ENCODE measurements at places on chromosomes 11 and 22.

DNA sequence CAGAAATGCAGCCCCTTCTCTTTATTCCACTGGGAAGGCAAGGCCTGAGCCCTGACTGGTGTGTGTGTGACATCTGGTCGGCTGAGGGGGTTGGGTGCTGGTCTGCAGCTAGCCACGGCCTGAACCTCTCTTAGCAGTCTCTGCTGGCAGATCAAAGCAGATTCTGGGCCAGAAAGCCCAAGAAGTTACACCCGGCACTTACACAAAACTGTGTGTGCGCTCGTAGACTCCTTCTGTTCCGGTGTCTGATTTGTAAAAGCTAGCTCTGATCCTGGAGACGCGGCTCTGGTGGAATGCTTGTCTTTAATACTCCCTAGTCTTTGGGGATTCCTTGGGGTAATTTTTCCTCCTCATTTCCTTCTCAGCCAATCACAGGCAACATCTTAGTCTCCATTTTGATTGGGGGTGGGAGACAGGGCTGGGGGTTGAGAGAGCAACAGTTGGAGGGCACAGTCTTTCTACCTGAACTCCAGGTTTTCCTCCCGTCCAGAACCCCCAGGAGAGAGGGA lies 5.5 kb downstream of the PKNOX2 start:
- DNase-seq = no peak

GRCh38 chr11:58654908-58655296 lies 32.4 kb downstream of the CNTF start:
- DNase-seq = no peak

GRCh38 chr11:69297787-69298266 lies 3.9 kb downstream of the MYEOV start:
- no peak for DNase-seq

DNA sequence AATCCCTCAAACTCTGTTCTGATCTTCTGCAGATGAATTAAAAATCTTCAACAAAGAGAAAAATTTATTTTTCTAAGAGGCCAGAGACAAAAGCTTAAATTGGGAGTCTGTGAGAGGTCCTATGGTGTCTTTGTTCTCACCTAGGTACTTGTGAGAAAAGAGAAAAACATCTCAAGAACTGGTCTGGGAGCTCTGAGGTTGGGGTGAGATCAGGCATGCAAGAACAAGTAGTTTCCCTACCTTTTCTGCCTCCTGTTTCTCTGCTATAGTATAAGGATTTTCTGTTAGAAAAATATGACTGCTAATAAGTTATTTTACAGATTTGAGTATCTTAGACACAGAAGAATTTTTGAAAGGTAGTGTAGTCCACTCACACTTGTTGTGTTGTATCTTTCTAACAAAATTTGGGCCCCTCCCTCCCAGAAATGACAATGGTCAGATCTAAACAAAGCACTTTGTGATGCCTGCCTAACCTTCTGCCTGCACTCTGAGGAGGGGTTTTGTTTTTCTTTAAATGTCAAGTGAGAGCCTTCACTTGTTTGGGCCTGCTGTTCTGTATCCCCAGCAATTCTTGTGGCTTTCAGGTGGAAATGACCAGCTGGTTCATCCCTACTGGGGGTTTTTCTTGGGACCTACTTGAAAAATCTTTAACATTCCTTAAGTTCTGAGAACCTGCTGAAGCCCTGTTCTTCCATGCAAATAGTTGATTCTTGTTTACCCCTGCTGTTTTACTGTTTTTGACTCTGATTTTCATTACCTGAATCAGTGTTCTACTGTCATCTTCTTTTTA lies 13.6 kb upstream of the OR51S1 start:
- no peak for DNase-seq

- DNase-seq = no peak
Observed at GRCh38 chr22:24463071-24463760, 31.9 kb upstream of the UPB1 start.

- DNase-seq = no peak
Observed at GRCh38 chr11:64546600-64546999, 44.4 kb upstream of the SLC22A12 start.

DNA sequence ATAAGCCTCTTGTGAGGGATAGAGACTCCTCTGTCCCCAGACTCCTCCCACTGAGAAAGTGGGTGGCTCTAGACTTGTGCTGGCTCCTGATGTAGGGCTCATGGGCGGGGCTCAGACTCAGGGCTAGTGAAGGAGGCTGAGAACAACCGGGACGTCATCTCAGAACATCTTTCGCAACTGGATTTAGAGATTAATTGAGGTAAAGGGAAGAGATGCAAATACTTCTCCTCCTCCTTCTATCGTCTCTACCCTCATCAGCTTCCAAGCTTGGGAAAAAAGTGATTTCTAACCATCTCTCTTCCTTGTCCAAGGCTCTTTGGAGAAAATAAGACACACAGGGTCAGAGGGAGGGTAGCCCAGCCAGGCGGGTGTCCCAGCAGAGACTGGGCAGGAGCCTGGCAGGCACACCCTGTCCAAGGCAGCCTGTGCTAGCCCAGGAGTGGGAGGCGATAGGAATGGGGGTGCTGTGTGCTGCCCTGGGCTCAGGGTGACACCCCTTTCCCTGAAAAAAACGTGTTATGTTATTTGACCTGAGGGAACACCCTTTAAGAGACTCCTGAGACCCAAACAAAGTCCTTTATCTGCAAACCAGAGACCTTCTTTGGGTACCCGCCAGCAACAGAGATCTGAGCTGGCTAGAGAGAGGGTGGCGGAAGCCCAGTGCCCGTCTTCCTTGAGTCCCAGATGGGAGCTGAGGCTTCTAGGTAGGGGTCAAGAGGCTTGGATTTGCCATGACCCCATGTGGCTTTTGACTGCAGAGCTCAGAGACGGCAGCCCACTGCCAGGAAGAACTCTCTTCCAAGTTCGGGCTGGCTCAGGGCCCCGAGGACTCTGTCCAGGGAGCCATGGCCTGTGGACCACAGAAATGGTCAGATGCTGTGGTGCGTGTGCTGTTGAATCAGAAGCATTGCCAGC lies 160.9 kb downstream of the ADAMTS15 start:
- DNase-seq = peak; percentile 53

DNA sequence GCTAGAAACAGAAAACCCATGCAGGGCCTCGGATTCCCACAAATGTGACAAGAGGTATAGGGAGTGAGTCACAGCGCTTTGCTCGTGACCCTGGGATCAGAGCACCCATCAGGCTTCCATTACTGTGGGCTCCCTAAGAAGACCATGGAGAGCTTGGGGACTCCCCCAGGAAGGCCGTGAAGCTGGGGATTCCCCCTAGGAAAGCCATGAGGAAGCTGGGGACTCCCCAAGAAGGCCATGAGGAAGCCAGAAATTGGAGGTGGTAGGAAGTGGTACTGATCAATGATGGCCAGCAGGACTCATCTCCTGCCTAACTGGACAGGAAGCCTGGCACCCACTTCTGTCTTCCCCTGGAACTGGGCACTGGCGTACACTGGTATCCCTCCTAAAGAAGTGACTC lies 10.1 kb upstream of the DCPS start:
- no peak for DNase-seq

GRCh38 chr11:67401495-67402191 lies at the start of gene PPP1CA:
Gene PPP1CA (minus strand): TSS chr11:67401858. CDS start chr11:67401782, 76 bp downstream.
- DNase-seq = peak; percentile 90

DNA sequence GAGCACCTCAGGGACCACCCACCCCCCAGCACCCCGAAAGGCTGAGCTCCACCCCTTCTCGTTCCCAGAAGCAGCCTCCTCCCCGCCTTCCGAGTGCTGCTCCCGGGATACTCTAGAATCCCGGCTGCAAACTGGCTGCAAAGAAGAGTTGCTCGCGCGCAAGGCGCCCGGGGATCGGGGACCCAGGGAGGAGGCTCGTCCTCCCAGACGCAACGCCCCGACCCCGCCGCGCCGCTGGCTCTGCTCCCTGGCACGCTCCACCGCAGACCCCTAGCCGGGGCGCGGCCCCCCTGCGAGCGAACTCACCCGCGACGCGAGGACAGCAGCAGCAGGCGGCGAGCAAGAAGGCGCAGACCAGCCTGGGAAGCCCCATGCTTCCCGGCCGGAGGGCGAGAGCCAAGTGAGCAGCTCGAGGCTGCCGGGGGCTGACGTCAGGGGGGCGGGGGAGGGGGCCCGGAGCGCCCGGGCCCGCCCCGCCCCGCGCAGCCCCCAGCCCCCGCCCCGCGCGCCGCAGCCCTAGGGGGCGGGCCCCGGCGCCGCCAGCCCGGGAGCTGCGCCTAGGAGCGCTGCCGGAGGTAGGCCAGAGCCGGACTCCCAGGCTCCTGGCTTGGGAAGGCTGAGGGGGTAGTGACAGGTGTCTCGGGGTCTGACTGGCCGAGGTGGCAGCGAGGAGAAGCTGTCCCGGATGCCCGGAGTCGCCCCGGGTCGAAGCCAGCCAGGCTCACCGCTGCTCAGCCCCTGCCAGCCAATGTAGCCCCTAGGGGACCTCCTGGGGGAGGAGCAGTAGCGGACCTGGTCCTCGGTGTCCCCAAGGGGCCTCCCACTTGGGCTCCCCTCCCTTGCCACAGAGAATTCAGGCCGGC lies at the start of gene MCAM:
MCAM (minus strand) TSS at position 402 of the 863 bp plus-strand sequence; CDS start at position 373, 29 bp downstream.
- DNase-seq = no peak

GRCh38 chr11:57713835-57714234 lies 1.4 kb downstream of the TMX2 start:
- DNase-seq = no peak

DNA sequence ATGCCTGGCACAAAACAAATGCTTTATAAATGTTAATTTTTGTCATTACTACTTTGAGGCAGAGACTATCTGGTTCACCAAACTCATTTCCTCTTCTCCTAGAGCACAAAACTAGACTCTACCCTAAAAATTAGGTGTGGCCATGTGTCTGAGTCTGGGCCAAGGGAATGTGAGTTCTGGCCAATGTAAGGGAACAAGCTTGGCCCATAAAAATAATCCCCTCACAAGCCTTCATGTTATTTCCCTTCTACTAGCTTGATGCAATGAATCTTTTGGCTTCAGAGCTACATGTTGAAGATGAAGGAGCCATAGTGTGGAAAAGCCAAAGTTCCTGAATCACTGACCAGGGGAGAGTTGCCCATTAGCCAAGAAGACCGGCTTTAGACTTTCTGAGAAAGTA lies 406.5 kb upstream of the CCDC90B start:
- no peak for DNase-seq

- no peak for DNase-seq
Observed at GRCh38 chr11:9302448-9302847, 11.9 kb downstream of the TMEM41B start.

GRCh38 chr11:67119585-67120391 lies 725 bp downstream of the KDM2A start:
- DNase-seq = no peak

- DNase-seq = no peak
Observed at GRCh38 chr11:820655-821511, 2.2 kb downstream of the PNPLA2 start.

- no peak for DNase-seq
Observed at GRCh38 chr11:62186195-62186594, 3.8 kb upstream of the SCGB1D1 start.

GRCh38 chr22:22245256-22245909 lies 797 bp downstream of the VPREB1 start:
- DNase-seq = no peak

- DNase-seq = no peak
Observed at GRCh38 chr11:12152321-12152720, 41.9 kb downstream of the MICAL2 start.

GRCh38 chr11:134585666-134586610 lies 173.9 kb upstream of the B3GAT1 start:
- no peak for DNase-seq

- no peak for DNase-seq
Observed at GRCh38 chr22:32644252-32645100, 157.0 kb upstream of the TIMP3 start.

DNA sequence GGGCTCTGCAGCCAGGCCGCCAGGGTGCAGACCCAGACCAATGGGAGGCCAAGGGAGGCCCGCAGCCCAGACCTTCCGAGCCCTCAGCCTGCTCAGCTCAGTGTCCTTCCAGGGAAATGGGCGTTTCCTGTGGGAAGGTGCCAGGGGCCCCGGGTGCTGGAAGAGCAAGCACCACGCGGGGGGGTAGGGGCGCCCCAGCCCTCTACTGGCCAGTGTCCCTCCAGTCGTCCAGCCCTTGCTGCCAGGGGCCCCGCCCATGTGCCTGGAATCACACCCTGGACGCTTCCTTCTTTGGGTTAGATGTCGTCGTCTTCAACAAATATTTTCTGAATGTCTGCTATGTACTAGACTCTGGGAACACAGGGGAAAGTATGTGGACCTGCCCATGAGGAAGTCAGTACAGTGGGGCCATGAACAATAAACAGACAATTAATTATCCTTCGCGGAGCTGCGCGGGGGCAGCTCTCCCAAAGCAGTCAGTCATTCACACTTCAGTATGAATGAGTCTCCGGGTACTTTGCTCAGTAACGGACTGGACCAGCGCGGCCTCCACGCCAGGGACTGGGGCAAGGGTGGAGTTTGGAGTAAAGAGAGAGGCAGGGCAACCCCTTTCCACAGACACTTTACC lies 60.2 kb downstream of the CDKN1C start:
- DNase-seq = no peak

DNA sequence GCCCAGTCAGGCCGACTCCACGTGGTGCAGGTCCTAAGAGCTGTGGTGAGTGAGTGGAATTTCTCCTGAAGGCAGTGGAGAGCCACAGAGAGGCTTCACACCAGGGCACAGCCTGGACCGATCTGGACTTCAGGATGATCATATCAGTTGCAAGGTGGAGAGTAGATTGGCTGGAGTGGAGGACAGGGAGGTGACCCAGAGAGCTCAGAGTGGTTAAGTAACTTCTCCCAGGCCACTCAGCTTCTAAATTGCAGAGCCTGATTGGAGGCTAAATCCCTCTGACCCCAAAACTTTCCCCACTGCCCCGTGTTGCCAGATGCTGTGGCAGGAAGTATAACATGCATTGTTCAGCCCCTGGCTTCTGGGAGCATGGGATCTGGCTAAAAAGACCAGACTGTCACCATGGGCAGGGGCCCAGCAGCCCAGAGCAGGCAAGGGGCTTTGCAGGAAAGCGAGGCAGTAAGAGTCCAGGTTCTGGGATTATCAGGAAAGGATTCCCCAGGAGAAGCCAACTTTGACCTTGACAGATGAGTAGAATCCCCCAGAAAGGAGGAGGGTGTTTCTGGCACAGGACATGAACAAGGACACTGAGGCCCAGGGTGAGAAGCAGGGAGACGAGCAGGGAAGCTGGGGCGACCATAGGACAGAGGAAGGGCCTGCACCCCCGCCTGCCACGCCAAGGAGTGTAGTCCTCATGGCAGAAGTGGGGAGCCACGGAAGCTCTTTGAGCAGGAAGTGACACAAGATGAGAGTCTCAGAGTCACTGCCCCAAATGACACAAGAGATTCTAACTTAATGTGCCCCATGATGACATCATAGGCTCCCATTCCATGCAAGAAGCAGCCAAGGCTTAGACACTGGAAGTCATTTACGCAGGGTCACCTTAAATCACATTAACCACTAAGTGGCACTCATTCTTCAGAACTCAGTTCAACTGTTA lies 4.8 kb downstream of the SLC35C1 start:
- DNase-seq = no peak

DNA sequence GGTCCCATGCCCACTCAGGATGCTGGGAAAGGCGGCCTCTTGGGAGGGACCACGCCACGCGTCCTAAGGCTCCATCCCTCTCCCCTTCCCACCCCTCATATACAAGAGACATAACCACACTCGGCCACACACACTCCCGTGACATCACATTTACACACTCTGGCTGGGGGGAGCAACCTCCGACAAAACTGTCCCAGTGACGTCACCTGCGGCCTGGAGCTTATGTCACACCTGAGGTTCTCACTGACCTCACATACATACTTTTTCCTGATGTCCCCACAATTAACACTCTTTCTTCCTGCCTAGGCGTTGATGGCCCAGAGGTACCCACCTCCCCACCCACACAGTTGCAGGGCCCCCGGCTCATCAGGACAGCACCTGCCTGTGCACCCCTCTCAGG lies 1.9 kb downstream of the ELFN2 start:
- no peak for DNase-seq

GRCh38 chr22:45917146-45917545 lies 59.8 kb downstream of the WNT7B start:
- DNase-seq = no peak

GRCh38 chr22:36405671-36406538 lies 18.1 kb upstream of the MYH9 start:
- DNase-seq = no peak

All from caudate nucleus (tissue), 63 donors.